ENCODE measurements at places on chromosomes 5 and 9. TPM values are rescaled to one million over a fixed set of nuclear protein-coding genes. Genes with fewer than 3 reads are reported as not detected.

GRCh38 chr5:134659456-134659855, 10.9 kb downstream of the SEC24A start:
- no peaks in the 10 kb centered on the region for H3K4me1 ChIP-seq
- H3K4me3 ChIP-seq = no peak overlapping the region
- peaks cover 40% of the 10 kb centered on the region for H3K36me3 ChIP-seq
- H3K27me3 ChIP-seq = no peaks in the 10 kb centered on the region

DNA sequence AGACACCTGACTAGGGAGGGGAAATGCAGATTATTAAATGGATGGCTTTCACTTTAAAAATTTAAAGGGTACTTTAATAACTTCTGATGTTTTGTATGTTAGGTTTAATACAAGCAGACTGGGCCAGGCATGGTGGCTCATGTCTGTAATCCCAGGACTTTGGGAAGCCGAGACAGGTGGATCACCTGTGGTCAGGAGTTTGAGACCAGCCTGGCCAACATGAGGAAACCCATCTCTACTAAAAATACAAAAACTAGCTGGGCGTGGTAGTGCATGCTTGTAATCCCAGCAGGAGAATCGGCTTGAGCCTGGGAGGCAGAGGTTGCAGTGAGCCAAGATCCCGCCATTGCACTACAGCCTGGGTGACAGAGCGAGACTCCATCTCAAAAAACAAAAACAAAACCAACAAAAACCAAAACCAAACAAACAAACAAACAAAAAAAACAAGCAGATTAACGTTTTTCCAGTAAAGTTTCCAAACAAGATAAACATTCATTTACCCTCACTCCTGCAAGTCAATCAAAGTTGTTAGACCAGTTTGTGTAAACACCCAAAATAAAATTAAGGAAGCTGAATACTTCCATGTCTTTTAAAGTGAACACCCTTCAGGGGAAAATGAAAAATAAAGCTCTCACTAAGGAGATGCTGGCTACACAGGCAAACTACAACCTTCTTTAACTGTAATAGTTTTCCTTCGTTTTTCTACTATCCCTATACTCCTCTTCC, 14.1 kb downstream of the ETF1 start:
- H3K4me3 ChIP-seq = no peak overlapping the region
- no peaks in the 10 kb centered on the region for H3K27me3 ChIP-seq
- peaks cover 46% of the 10 kb centered on the region for H3K4me1 ChIP-seq

OR1J2 gene
- total RNA-seq = not detected

- H3K27me3 ChIP-seq = no peaks in the 10 kb centered on the region
- no peak overlapping the region for H3K27ac ChIP-seq
- H3K4me3 ChIP-seq = no peak overlapping the region
- peaks cover 16% of the 10 kb centered on the region for H3K4me1 ChIP-seq
- no peak for DNase-seq
These were observed 18.9 kb downstream of the CSF1R start for GRCh38 chr5:150067405-150067960.

GRCh38 chr9:98456156-98456613, 200.7 kb upstream of the TBC1D2 start:
- no peaks in the 10 kb centered on the region for H3K27me3 ChIP-seq
- H3K36me3 ChIP-seq = no peaks in the 10 kb centered on the region
- H3K27ac ChIP-seq = no peak overlapping the region
